Stimulated activated naive CD4-positive, alpha-beta T cell (primary cell): ENCODE measurements at places on chromosomes 12 and 14.

- no peak for DNase-seq
Measured at GRCh38 chr12:12079291-12079690, 8.6 kb downstream of the BCL2L14 start.

DNA sequence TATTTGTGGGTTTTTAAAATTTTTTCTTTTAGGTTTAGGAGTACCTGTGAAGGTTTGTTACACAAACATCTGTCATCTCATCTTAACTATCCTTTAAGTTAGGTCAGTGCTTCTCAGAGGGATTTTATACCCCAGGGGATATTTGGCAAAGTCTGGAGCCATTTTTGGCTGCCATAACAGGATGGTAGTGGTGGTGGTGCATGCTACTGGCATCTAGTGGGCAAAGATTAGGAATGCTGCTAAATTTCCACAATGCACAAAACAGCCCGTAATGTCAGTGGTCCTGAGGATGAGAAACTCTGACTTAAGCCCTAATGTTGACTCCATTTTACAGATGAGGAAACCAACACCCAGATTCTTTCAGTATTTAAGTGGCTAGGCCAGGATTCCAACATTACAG is 85.2 kb upstream of the MYF6 start:
- no peak for DNase-seq

GRCh38 chr14:54814076-54814475 is 88.5 kb downstream of the GCH1 start:
- no peak for DNase-seq

- DNase-seq = no peak
Measured at GRCh38 chr12:124188084-124188483, 106.8 kb upstream of the RFLNA start.

- no peak for DNase-seq
Measured at GRCh38 chr14:67186789-67187584, 2.3 kb upstream of the GARIN2 start.

GRCh38 chr12:122094137-122094734 is 15.7 kb downstream of the MLXIP start:
- no peak for DNase-seq

DNA sequence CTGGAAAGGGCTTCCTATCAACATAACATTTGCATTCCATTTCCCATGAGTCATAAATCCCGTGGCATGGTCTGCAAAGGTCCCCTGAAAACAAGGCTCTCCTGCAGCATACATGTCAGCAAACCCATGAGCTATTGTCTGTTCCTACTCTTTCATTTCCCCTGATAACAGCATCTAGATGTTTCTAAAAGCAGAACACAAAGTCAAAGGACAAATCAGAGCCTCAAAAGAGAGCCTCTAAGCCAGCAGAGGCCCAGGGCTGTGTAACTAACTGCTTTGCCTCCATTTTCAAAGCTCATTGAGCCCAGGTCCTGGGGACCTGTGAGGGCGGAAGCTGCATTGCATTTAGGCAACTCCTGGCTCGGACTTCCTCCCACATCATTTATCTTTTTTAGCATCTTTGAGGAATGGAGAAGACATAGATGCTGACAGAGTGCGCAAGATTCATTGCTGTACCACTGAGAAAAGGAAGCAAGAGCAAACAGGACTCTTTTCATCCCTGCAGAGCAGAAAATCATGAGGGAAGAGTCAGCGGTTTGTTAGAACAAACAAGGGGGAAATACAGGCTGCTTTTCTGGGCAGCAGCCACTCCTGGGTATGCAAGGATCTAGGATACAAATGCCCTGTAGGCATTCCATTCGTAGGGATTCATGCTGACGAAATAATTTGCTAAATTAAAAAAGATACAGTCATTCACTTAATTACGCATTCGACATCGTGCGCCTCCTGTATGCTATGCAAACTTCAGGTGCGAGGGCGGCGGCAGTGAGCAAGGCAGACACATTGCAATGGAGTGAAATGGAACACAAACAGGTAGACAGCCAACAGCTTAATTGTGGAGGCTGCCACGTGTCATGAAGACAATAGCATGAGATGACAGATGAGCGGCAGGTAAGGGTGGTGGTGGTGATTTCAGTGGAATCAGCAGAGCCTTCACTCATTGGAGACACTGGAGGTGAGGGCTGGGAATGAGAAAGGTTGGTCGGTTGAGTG is 131.0 kb downstream of the TMEM132D start:
- no peak for DNase-seq

GRCh38 chr12:1283316-1283715 is 292.3 kb downstream of the ERC1 start:
- DNase-seq = no peak
